HepG2 (cell line): ENCODE measurements at places on chromosomes 1 and 21. TPM values are rescaled to one million over a fixed set of nuclear protein-coding genes. Genes with fewer than 3 reads are reported as not detected.

The TDRD5 gene
- polyA plus RNA-seq: not detected in 2 replicates

The GPR37L1 gene
- 0.12 and 0.13 TPM in 2 replicates for polyA plus RNA-seq

The THEMIS2 gene
- 1.2 and 1.5 TPM in 2 replicates for polyA plus RNA-seq

The IRF2BP2 gene
- 140 and 180 TPM in 2 replicates for polyA plus RNA-seq
